ENCODE measurements at places on chromosomes 7 and 10.
A peak's percentile ranks its signal among the peaks of the same experiment; 100 is the strongest.

DNA sequence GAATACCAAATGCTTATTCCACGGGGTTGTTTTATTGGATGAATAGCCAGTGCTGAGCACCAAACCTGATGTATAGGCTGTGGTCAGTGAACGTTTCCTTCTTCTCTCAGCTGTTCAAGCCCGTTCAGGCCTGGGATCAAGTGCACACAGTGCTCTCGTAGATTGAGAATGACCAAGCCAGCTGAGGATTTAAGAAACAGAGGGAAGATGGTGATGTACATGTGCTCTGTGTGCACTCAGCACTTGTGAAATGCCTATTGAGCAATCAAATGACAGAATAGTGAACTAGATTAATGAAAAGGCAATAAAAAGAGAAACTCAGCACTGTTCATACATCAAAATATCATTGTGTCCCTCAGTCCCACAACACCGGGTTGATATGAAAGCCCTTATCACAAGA, 302.5 kb downstream of the BMPER start:
- no peak for DNase-seq

DNA sequence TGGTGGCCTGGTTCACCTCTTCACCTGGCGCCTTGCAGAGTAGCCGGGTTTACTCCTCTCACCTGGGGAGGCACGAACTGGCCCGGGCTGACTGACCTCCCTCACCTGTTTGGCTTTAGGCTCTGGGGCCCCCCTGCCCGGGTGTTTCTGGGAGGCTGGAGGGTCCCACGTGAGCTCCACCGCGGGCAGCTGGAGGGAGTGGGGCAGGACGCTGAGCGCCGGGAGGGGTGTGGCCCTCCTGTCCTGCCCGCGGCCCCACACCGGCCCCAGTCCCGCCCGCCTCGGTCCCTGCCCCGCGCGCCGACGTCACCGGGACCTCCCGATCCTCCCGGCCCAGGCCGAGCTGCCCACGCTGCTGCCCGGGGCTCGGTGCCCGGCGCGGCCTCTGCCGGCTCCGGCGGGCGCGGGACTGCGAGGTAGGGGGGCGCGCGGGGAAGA, at the start of gene AMZ1:
Gene AMZ1, plus strand, starts transcription at position 322 of the 438 bp plus-strand sequence. CDS start 12,250 bp downstream, outside the sequence.
- no peak for DNase-seq

- no peak for DNase-seq
These were observed 304.4 kb upstream of the LYZL1 start for GRCh38 chr10:28984431-28984830.

- no peak for DNase-seq
These were observed 29.7 kb downstream of the PIP4K2A start for GRCh38 chr10:22684699-22685098.

- no peak for DNase-seq
These were observed 10.4 kb upstream of the FAM170B start for GRCh38 chr10:49144058-49144720.

- DNase-seq, result no peak
These were observed 120.1 kb upstream of the ZMIZ1 start for GRCh38 chr10:78948621-78949030.

DNA sequence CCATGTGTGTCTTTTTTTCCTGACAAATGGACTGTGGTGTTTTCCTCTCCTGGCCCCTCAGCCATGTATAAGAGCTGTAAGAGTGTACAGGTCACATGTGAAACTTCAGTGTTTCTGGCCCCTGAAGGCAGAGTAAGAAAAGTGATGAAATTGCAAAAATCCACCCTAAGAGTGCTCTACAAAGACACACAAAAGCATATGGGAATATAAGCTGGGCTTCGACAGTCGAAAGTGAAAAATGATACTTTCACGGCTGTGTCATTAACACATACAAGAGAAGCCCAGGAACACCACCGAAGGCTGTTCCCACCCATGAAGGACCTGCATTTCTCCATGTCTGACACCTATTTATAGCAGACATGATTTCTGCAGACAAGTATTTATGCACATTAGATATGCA, 192.2 kb downstream of the PARD3 start:
- no peak for DNase-seq

GRCh38 chr7:23268746-23269145, 22.2 kb downstream of the GPNMB start:
- DNase-seq, result no peak

GRCh38 chr10:93899109-93899508, 5.3 kb downstream of the SLC35G1 start:
- no peak for DNase-seq

GRCh38 chr10:72328045-72328828, 26.5 kb downstream of the DNAJB12 start:
- peak; percentile 29 for DNase-seq

GRCh38 chr10:124092250-124092859, 1.0 kb downstream of the CHST15 start:
- DNase-seq, result peak; percentile 68

- DNase-seq, result no peak
These were observed 33.5 kb downstream of the EEPD1 start for GRCh38 chr7:36186359-36187121.

DNA sequence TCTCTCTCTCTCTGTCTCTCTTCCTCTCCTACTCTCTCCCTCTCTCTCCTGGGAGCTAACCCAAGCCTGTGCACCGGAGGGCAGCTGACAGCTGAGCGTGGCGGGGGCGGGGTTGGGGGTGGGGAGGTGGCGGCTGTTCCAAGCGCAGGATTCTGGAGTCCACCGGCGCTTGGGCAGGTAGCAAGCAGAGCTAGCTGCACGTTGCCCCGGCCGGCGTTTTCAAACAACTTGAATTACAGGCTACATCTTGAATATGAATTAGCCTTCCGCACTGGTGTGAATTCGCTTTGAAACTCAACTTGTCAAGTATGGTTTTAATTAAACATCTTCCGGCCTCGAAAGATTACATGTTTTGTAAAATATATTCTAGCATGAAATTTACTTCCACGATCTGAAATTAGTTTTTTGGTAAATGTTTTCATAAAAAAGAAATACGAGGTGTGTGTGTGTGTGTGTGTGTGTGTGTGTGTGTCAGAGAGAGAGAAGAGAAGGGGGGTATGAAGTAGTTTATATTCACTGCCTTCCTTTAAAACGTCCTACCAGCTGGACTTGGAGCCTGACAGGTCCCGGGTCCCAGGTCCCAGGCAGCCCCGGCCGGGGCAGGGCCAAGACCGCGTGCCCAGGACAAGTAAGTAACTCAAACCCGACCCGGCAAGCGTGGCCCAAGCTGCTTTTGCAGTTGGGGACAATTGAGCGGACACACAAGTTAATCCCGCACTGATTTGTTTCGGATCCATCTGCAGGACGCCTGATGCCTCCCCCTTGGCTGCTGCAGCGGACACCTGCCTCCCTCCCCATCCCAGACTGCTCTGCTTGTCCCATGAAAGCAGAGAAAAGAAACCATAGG, 9.0 kb upstream of the DLX6 start:
- DNase-seq, result no peak

- DNase-seq, result peak; percentile 82
These were observed at the start of gene BMI1 for GRCh38 chr10:22320591-22321155. Gene BMI1, plus strand, starts transcription at chr10:22321099. Its CDS starts 5,351 bp downstream, at chr10:22326450.

DNA sequence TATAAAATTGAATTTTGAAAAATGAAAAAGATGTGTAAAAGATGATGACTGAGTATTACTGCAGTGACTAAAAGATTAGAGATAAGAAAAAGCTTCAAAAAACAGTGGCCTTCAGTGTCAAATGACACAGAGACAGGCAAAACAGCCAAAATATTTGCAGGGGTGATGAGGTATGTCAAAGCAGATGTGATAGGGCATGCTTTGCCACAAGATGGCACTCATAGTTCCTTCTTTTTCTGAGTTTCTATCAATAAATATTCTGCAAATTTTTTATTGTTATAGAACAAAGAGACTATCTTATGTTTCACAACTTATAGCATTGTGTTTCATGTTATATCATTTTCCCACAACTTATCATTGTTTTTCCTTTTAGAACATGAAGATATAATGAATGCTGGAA, 344.1 kb upstream of the HPS1 start:
- DNase-seq, result no peak

DNA sequence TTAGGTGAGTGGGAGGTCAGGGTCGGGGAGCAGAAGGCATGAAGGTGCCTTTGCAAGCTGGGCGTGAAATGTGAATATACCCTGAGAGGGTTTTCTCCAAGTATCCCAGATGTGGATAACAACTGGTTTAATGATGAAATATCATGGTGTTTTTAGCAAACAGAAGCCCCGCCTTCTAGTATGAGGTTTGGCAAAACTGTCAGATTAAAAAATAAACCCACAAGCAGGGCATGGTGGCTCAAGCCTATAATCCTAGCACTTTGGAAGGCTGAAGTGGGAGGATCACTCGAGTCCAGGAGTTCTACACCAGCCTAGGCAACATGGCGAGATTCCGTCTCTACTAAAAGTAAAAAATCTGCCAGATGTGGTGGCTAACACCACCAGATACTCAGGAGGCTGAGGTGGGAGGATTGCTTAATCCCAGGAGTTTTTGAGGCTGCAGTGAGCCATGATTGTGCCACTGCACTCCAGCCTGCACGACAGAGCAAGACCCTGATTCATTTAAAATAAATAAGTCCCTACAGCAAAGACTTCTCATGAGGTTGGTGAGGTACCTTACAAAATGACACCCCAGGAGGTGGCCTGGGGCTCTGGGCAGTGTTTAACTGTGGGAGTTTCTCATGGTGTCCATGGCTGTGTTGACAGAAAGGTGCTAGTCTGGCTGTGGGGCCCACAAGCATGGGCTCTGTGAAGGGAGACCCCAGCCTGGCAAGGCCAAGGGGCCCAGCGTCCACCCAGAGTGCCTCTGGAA, 6.7 kb upstream of the PWWP2B start:
- DNase-seq, result no peak

DNA sequence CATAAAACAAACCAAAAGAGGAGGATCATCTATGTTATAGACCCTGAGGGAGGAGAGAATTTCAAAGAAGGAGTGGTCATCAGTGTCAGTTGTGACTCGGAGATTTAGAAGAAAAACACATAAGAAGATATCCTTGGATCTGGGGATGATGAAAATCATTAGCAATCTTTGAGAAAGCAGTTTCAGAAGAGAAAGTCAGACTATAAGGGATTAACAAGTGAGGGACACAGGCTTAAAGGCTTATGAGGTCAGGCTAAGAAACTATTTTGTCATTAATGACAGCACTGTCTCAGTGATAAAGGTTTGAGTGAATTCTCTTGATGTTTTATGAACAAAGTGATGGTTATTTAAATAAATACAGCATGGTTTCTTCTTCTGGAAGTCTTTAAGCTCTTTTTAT, 6.1 kb upstream of the GPR85 start:
- no peak for DNase-seq

DNA sequence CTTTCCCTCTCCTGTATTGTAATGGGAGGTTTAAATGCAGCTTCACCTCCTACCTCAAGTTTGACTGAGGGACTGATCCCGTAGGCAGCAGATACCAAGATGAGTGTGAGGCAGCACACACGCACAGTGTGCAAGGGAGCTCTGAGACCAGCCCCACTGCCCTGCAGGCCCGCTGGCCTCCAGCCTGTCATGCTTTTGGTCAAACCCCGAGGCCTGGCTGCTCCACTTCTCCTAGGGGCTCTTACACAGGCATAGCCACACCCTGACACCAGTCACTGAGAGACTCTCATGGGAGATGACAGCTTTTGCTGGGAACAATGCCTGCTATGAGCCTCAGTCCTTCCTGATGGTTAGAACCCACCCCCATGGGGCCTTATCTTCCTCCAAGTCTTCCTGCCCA, 27.6 kb downstream of the DRGX start:
- DNase-seq, result no peak

DNA sequence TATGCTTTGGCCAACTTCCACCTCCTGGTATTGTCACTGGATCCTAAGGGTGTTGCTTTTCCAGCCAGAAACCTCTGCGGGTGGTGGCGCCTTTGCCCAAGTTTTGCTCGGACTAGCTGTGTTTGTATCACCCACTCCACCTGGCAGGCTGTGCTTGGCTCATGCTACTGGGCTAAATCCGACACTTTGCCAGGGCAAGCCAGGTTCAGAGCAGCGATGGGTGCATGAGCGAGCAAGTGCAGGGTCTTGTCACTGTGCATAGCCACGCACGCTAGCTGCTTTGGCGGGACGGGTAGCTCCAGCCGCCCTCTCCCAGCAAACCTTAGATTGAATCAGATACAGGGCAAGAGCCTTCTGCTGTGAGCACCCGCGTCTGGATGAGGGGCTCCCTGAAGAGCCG, 737.5 kb downstream of the PCDH15 start:
- no peak for DNase-seq

DNA sequence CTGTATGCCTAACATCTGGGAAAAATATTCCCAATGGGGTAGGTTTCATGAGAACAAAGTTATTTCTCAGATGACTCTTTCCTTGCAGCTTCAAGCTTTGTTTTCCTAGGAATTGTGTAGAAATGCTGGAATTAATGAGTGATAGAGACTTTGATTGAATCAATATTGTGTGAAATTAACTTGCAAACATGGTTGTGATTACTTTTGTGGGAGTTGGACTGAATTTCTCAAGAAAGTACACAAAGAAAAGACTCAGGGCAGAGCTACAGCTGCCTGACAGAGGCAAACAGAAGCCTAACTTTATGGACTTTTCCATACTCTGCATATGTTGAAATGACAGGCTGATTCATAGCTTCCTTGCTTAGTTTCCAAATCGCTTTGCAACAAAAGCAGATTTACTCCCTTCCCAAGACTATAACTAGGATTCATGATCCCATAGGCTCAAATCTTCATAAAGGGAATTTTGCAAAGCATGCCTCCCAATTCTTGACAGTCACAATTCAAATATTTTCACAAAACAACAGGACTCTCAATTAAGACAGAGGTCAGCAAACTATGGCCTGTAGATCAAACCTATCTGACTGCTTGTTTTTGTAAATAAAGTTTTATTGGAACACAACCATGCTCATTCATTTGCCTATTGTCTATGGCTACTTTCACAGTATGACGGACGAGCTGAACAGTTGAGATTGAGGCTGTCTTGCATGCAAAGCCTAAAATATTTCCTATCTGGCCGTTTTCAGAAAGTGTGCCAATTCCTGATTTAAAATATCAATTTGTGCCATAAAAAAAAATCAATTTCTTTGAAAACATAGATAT, 27.6 kb downstream of the NRP1 start:
- DNase-seq, result no peak

- DNase-seq, result no peak
These were observed 527.2 kb upstream of the LRRTM3 start for GRCh38 chr10:66398669-66399068.

DNA sequence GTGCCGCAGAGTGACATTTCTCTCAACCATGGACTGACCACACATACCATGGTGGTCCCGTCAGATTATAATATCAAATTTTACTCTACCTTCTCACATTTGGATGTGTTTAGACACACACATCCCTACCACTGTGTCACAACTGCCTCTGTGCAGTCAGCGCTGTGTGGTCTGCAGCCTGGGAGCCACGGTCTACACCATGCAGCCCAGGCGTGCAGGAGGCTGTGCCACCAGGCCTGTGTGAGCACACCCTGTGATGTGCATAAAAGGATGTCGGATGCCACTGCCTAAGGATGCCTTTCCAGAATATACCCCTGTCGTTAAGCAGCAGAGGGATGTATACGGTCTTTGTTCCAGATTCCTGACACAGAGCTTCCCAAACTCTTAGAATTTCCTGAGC, 150.4 kb downstream of the TCERG1L start:
- no peak for DNase-seq

- no peak for DNase-seq
These were observed 6.1 kb downstream of the NRF1 start for GRCh38 chr7:129617652-129618051.

Measured in NCI-H1436 (cell line).